ENCODE measurements at places on chromosomes 6 and 20.
A peak's percentile ranks its signal among the peaks of the same experiment; 100 is the strongest.

DNA sequence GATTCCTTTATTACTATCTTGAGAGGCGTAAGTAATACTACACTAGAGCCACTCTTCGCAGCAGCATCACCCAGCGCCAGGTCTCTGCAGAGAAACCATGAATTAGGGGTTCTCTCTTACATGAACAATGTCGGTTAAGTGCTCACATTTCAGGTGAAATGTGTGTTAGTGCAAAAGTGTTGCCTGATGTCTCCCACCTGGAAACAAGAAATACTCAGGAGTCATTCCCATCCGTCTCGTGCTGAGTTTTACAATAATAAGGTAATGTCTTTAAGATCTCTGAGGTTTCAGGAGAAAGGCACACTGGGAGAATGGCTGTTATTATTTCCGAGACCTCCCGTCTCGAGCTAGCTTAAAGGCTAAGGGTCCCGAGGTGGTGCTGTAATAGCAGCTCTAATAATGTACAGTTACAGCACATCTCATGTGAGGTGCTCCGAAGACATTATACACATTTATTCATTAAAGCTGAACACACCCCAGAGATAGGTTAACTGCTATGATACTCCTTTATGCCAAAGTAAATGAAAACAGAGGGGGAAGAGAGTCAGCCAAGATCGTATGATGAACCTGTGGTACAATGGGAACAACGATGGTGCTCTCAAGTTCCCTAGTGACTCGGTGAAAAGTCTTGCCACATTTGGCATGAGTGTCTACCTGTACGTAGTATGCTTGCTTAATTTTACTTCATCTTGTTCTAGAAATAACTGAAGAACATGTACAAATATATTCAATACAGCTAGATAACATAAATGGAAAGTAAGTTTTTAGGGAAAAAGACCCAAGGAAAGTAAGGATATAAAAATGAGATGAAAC is 458.3 kb upstream of the CITED2 start:
- no peak for DNase-seq

GRCh38 chr6:13302751-13303667 is 25.3 kb downstream of the TBC1D7 start:
- DNase-seq = peak; percentile 80

DNA sequence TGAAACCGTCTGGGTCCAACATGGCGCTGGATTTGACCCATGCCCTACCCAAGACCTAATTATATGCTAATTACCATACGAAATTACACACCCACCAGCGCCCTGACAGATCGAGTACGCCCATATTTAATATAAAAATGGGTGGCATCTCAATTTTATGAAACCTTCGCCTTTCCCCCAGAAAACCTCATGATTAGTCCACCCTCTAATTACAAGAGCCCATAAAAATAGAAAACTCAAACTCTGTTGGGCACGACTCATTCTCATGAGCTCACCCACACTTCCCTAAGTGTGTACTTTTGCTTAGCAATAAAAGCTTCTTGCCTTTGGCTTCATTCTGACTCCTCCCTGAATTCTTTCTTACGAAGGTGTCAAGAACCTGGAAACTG is 136.4 kb downstream of the OR2B2 start:
- DNase-seq = no peak

GRCh38 chr6:41334482-41335040 is 847 bp upstream of the NCR2 start:
- DNase-seq = no peak

DNA sequence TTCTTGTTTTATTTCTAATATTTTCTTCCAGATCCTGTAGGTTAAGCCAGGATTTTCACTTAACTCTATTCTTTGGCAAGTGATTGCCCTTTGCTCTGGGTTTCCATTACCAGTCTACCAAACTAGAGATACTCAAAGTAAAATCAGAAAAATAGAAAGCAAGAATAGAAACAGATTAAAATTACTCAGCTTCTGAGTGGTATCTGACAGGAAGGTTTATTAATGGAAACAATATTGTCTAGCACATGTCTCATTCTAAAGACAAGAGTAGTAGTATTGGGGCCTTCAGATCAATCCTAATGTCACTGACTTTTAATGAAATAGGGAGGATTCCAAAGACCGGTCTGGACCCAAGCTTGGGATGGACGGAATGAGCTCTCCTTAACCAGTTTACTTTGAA is 72.3 kb downstream of the SIM1 start:
- DNase-seq = no peak

DNA sequence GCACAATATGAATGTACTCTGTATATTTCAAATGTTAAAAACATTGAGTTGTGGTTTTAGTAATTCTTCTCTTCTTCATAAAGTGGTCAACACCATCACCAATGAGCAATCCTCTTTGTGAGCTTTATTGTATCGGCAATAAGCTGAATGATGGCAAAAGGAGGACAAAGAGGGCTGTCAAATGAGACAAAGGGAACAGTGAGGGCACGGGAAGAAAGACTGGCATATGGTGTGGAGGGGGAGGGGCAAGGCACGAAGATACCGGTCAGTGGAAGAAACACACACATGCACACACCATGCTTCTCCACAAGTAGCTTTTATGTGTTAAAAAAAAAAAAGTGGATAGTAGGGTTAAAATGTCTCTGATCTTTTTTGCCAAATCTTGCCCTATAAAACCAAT is 506.8 kb upstream of the CITED2 start:
- DNase-seq = no peak

DNA sequence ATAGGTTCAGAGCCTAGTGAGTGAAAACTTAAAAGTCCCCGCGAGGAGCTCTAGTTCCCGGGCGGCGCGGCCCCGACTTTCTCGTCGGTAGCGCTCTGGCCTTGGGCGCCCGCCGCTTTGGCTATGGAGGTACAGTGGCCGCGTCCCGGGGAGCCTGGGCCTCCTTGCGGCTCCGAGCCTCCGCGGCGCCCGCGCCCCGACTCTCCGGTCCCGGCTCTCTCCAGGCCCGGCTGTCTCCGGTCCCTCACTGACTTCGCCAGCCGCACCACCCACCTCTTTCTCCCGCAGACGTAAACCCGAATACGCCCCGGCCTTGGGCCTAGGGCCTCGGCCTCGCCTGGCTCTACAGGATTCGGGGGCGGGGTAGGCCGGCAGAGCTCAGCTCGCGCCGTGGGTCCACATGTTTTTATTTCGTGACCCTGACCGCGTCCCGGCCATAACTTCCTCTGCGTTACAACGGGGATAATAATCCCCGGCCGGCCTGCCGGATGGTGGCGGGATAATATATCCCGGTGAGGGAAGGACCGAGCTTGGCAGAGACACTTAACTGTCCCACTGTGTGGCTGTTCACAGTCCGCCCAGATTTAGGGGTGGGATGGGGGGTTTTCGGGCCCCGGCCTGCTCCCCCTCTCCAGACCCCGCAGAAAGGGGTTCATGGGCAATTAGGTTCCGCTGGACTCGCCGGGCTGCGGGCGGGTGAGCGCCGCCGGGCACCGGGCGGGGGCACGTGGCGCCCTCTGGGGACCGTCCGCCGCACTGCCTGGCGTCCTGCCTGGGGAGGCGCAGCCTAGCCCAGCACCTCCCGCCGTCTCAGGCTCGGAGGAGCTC is 10.0 kb upstream of the TBX18 start:
- no peak for DNase-seq

- no peak for DNase-seq
Measured at GRCh38 chr20:63950701-63951397, 5.4 kb downstream of the UCKL1 start.

DNA sequence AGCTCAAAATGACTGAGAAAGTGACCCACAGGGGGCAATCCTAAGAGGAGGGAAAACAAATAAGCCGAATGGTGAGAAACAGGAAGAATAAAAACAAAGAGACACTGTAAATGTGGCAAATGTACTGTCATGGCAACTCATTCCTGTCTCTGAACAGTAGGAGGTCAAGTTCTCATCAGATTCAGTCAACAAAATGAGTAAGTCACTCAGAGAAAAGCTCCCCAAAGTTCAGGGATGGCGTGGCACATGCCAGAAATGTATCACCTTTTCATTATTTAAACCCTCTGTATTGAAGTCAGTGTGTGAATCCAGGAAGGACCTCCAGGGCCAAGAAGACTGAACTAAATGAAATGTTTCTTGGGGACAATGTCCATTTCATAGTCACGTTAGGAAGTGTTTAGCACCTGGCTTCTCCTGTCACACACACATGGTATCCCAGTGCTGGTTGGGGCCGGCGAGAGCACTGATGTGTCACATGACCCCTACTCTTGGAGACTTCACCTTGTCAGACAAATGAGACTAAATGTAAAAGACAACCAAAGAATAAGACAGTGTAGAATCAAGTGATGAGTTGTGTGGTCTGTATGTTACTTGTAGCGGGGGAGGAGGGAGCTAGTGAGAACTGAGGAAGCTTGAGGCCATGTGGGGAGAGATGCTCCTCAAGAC is 20.7 kb downstream of the CNR1 start:
- DNase-seq = no peak

- DNase-seq = no peak
Measured at GRCh38 chr20:31568041-31568731, 36.9 kb upstream of the ID1 start.

DNA sequence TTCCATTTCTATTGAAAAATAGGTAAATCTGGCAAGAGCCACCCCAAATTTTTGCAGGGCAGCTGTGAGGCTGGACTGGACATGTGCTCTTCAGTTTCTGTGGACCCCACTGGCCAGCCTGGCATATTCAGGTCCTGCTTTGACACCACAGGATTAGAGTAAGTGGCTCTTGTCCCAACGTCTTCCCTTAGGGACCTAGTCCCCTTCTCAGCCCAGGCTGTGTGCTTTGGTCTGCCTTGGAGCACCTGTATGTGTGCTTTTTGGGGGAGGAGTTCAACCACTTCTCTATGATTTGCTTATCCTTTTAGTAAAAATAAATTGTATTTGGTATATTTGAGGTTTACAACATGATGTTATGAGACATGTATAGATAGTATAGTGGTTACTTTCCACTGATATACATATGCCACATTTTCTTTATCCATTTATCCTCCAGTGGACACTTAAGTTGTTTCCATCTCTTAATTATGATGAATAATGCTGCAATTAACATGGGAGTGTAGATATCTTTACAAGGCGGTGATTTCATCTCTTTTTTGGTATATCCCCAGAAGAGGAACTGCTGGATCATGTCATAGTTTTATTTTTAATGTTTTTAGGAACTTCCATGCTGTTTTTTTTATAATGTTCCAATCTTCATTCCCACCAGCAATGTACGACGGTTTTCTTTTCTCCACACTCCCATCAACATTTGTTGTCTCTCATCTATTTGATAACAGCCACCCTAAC is 167.8 kb upstream of the UST start:
- no peak for DNase-seq

- no peak for DNase-seq
Measured at GRCh38 chr6:15230827-15231226, 15.0 kb upstream of the JARID2 start.

DNA sequence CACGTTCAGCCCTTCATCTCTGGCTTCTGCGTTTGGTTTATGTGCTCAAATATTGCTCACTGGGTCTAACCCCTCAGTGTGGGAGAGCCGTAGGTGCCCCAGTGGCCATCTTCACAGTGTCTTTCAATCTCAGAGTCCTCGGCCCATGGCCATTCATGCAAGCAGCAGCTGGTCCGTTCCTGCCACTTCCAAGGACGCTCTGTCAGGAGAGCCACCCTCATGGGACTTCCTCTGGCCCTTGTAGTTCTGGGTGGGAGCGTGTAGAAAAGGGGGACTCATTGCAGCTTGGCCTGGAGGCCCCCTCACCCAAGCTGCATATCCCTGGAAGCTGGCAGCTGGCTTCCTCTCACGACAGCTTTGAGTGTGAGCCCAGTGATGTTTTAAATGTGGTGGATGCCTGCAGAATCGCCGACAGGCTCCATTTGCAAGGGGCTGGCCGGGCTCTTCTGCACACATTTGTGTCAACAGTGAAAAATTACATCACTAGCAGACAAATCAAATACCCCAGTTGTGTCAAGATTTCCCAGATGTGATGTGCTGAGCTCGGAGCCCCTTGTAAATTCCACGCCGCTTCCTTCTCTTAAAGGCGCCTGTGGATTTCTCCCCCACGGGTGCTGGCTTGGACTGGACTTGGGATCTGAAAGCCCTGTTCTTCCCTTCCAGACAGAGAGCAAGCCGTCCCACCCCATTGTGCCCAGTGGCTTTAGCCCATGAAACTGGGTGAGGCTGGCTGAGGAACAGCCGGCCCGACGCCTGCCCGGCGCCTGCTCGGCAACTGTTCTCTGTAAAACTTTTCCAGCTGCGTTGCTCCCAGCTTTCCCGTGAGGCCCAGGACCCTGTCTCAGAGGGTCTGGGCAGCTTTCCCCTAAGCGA is 360.1 kb downstream of the TAF4 start:
- DNase-seq = no peak

GRCh38 chr6:87623248-87623647 is 33.3 kb downstream of the ORC3 start:
- DNase-seq = peak; percentile 6

GRCh38 chr6:36187446-36187845 is 9.1 kb upstream of the BRPF3 start:
- DNase-seq = no peak

- DNase-seq = no peak
Measured at GRCh38 chr20:62282877-62283503, 19.8 kb upstream of the ADRM1 start.

DNA sequence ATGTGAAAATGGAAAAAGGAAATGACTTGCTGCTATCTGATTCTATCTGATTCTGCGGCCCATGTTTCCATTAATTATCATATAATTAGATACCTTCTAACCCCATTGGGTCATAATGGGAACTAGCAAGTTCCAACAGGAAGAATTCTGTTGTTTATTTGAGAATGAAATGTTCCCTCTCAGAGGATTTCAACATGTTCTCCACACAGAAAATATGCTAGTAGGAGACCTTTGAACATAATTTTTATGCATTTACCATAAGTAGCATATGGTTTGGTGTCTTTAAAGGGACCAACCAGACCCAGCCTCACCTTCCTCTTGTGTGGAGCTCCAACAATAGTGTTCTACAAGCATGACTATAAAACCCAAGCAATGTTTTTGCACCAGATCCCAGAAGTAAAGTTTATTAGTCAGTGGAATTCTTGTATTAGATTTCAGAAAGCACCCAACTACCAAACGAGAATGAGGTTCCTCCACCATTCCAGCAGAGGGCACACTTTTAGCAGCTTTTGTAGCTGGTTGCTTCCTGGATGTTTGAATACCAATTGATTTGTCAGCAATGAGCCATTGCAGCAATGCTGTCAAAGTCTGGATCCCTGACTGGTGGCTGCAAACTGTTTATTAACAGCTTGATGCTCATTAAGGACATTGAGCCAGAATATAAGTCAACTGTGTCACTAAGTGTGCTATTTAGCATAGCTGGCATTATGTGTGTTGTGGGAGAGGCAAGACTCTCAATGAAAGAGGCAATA is 143.6 kb upstream of the GJE1 start:
- peak; percentile 65 for DNase-seq

DNA sequence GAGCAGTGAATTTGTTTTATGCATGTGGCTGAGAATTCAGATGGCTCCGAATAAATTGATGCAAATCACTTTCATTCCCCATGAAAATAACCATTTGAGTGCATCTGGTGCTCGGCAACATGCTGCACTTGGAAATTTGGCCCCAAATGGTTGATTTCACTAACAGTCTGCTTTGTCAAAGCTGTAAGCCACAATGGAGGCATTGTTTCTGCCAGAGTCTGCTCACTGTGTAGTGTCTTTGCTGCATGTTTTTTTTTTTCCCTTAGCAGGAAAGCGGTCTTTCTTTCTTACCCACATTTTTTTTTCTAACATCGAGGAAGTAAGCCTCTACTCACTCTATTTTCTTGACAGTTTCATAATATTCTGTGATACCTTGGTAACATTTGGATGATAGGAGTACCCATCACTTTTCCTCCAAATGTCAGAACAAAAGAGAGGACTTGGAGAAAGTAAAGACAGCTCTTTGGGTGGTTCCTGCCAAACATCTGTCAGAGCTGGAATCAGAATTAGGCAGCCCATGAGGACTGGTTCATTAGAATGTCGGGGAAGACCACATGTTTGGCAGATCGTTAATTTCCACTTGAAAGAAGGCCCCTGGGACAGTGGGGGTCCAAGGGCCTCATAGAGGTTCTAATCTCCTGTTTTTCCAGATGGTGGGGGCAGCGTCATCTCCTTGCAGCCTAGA is 149.5 kb downstream of the DOK5 start:
- no peak for DNase-seq

All from HepG2 (cell line).